ENCODE measurements at places on chromosomes 4 and X.

DNA sequence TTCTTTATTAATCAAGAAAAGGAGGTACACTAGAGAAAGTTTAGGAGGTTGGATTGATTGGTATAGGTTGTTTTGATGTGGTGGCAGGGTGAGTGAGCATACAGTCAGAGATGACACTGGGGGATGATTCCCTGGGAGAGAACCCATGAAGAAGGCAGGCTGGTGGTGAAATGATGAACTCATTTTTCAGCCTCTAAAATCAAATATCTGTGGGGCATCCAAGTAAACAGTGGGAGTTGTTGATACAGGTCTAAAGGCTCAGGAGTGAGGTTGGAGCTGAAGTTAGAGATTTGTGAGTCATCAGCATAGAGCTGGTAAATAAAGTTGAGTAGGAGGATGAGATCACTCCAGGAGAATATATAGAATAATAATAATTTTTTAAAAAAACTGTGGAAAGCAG, 10.0 kb upstream of the AP1S2 start:
- no peak for DNase-seq

GRCh38 chrX:111376897-111377578, 35.0 kb downstream of the DCX start:
- no peak for DNase-seq

DNA sequence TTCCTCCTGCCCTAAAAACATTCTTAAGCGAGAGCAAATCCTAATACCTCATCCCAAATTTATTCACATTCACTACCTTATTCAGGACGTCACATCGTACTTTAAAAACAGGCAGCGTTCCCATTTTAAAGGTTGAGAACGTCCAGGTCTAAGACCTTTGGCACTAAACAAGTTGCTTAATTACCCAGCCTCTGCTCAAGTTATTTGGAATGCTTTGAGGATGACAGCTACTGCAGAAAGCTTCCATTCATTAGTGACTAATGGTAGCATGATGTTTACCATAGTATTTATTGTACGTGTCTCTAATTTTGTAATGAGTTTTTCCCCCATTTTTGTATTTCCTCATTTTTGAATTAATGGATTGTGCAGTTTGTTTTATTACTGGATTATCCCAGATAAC, 1.5 kb downstream of the USP38 start:
- DNase-seq: no peak

- DNase-seq: no peak
Measured at GRCh38 chrX:26889574-26889973, 573.6 kb downstream of the PPP4R3C start.

- peak; percentile 29 for DNase-seq
Measured at GRCh38 chrX:8310409-8310808, 139.3 kb upstream of the VCX2 start.

DNA sequence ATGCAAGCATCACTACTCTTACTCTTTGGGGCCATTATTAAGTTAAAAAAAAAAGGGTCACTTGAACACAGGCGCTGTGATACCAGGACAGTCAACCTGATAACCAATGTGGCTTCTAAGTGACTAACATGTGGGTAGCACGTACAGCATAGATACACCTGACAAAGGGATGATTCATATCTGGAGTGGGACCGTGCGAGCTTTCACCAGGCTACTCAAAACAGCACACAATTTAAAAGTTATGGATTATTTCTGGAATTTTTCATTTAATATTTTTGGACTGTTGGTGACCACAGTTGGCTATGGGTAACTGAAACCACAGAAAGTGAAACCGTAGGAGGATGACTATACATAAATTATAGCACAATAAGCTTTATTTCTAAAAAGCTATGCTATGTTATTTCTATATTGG, 113.8 kb upstream of the STIM2 start:
- no peak for DNase-seq

DNA sequence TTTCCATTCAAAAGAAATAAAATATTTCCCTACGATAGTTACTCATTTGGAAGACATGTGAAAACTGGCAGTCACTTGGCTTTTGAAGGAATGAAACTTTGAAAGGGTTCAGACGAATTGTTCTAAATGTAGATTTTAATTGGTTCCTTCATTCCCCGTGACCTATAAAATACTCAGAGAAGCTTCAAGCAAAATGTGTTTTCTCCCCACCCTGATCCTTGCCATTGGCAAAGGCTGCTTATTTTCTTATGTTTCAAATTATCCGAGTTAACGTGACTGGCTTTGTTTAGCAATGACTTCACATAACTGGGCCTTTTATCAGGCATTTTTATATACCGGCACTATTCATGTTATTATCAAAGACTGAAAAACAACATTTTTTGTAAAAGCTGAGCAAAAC, 204.1 kb upstream of the NEIL3 start:
- DNase-seq: no peak

DNA sequence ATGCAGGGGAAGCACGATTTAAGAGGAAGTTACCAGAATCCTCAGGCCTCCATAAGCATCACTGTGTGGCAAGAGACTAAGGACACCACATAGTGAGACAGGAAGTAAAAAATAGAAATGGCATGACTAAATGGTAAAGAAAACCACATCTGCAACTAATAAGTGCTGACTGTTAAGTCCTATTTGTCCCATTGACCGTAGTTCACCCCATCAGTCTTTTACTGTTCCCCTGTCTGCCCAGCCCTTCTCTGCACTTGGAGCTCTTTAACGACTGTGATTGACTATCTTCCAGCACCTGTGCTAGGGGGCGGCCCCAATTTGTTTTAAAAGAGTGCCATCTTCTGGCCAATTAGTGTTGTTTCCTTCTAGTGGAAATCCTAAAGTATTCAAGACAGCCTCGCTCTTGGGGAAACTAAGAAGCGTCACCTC, 94.2 kb downstream of the MAOA start:
- DNase-seq: no peak

DNA sequence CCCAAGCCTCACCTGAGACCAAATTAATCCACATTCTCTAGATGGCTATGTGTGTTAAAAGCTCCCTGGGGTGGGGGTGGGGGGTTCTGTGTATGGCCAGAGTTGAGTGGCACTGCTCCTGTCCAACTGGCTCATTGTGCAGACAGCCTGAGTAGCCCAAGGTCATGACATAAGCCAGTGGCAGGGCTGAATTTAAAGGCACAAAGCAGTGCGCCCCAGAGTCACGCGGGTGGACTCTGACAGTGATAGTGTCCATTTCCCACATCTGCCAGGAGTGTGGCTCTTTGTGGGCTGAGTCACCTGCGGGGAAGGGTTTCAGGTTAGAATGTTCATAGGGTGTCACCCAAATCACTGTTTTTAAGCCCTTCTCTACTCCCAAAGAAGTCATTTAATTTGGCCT, 45.4 kb downstream of the SCD5 start:
- no peak for DNase-seq

GRCh38 chr4:164508771-164509170, 245.2 kb upstream of the SMIM31 start:
- no peak for DNase-seq

DNA sequence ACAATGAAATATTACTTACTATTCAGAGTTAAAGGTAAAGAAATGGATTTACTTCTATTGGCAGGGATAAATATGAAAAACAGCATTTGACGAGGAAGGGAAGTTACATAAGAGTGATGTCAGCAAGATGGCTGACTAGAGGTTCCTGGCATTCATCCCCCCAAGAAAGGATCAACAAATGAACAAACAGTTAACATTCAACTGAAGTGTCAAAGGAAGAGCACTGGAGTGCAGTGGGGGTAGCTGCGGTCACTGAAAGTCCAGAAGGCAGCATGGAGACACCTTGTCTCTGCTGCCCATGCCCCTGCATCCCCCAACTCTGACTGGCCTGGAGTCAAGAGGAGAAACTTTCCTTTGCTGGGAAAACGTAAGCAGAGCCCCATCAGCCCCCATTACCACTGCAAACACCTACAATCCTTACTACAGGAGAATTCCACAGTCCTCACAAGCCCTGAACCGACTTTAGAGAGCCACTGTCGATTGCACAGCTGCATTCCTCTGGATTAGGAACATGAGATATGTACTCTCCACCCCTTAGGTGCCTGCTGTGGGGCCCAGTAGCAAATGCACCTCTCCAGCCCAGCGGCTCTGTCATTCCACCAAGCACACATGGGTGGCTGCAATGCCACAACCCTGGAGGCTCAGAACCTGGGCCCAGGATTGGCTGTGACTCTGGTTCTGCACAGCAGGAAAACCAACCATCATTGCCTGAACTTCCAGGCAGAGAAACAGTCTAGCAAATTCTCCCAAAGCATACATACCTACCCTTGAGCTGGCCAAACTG, 79.5 kb downstream of the CBR4 start:
- no peak for DNase-seq
